ENCODE measurements at places on chromosomes 2 and 18.

GRCh38 chr2:229818230-229818629 is 103.6 kb downstream of the TRIP12 start:
- DNase-seq: no peak

DNA sequence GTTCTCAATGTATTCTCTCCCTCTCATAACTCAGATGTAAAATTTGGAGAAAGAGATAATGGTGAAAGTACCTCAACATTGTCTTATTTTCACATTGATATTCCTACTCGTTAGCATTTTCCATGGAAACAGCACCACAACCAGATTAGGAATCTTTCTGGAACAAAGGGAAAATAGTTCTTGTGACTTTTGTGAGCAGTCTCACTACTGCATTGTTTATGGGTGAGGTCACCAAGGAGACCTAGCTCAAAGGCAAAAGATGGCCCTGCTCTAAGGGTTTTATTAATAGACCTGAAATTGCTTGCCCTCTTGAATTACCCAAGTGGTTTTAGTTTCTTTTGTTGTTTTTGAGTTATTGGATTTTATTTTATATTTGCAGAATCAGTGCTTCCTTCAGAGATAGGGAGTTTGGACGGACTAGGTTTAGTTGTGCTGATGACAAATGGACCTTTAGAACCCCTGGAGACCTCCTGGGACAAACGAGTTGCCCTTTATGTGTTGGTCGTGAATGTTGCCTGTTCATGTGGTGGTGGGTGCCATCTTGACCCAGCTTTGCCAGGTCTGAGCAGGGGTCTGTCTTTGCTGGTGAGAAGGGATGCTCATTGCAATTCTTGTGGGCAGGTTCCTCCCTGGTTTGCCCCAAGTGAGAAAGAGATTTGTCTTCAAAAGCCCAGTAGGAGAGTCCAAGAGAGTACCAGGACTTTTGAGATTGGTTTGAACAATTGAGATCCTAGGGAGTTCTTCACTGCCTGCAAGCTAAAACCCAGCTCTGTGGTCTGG is 58.1 kb downstream of the INPP4A start:
- no peak for DNase-seq

DNA sequence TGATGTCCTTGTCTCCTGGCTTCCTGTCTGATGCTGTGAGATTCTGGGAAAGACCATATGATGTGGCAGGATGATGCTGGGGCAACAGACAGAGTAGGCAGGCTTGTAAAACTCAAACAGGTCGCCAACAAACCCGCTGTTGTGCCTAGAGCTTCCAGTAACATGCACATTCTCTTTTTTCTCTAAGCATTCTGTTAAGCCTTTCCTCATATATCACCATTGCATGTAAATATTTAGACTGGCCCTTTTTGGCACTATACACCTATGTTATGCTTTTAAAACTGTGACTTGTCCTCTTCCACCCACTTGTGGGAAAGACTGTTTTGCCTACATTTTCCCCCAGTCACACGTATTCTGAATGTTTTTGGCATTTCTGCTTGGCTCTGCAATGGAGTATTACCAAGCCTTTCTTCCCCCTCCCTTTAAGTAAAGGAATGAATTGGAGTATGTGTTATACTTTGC is 250.4 kb upstream of the TANK start:
- DNase-seq: no peak

- DNase-seq: no peak
Observed at GRCh38 chr2:199602896-199603717, 145.4 kb upstream of the SATB2 start.

DNA sequence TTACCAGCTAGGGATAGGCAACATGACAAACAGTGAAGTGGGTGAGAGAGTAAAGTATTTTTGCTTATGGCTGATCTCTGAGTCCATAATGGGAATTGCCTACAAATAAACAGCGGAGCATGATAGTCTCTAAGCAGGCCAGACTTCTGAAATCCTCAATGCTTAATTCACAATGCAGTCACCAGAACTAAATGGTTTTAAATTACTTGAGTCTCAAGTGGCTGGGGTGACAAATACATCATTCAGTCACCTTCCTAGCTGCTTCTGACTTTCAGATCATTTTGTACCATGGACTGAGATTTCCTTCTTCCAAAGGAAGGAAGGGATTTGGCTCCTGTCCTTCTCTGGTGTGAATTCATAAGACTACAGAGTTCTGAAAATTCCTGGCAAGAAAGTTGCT is 82.8 kb upstream of the RMP24 start:
- DNase-seq: no peak

- DNase-seq: no peak
Observed at GRCh38 chr2:144547494-144547893, 27.6 kb upstream of the ZEB2 start.

- no peak for DNase-seq
Observed at GRCh38 chr2:127536707-127537541, 1.4 kb downstream of the MYO7B start.
